ENCODE measurements at places on chromosomes 12 and 14. TPM values are rescaled to one million over a fixed set of nuclear protein-coding genes. Genes with fewer than 3 reads are reported as not detected.
A peak's percentile ranks its signal among the peaks of the same experiment; 100 is the strongest.

DNA sequence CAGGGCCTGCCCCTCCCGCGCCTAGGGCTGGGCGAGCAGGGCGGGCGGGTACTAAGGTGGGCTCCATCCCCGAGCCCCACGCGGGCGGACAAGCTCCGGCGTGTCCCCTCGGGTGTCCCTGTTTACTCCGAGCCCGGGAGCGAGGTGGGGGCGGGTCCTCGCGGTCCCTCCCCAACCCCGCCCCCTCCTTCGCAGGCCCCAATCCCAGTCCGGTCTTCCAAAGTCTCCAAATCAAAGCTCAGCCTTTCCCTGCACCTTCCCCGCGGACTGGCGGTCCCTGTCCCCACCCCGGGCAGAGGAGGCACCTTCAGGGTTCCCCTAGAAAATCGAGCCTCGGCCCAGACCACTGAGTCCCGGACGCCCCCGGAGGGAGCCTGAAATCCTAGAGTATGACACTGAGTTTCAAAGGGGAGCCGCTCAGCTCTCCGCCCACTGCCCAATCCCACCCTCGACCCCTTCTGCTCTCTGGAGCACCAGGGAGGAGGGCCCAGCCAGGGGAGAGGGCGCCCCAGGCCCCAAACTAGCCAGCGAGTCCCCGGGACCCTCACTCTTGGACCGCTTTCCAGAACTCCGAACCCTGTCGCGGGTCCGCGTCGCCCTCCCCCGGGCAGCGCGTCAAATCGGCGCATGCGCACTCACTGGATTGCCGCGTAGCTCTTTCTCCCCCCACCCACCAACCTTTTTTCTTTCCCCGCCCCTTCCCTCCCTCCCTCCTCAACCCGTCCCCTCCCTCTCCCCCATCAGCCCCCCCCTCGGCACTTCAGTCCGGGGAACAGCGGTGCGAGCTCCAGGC is at the start of gene LRP1:
LRP1 (plus strand) TSS at position 758 of the 793 bp plus-strand sequence. CDS start 482 bp downstream, outside the sequence.
- peaks cover 4% of the 10 kb centered on the region for H3K4me1 ChIP-seq
- H3K36me3 ChIP-seq, result no peaks in the 10 kb centered on the region
- H3K27ac ChIP-seq, result no peak within 1 kb of the TSS
- peak; percentile 77 for DNase-seq
- peak within 1 kb of the TSS; percentile 86 for H3K4me3 ChIP-seq
- H3K27me3 ChIP-seq, result peaks cover 63% of the 10 kb centered on the region

GRCh38 chr12:70467918-70468733 is 102.0 kb downstream of the KCNMB4 start:
- no peak overlapping the region for H3K4me3 ChIP-seq
- H3K36me3 ChIP-seq, result no peaks in the 10 kb centered on the region
- H3K27ac ChIP-seq, result no peak overlapping the region
- no peaks in the 10 kb centered on the region for H3K4me1 ChIP-seq
- no peaks in the 10 kb centered on the region for H3K27me3 ChIP-seq

DNA sequence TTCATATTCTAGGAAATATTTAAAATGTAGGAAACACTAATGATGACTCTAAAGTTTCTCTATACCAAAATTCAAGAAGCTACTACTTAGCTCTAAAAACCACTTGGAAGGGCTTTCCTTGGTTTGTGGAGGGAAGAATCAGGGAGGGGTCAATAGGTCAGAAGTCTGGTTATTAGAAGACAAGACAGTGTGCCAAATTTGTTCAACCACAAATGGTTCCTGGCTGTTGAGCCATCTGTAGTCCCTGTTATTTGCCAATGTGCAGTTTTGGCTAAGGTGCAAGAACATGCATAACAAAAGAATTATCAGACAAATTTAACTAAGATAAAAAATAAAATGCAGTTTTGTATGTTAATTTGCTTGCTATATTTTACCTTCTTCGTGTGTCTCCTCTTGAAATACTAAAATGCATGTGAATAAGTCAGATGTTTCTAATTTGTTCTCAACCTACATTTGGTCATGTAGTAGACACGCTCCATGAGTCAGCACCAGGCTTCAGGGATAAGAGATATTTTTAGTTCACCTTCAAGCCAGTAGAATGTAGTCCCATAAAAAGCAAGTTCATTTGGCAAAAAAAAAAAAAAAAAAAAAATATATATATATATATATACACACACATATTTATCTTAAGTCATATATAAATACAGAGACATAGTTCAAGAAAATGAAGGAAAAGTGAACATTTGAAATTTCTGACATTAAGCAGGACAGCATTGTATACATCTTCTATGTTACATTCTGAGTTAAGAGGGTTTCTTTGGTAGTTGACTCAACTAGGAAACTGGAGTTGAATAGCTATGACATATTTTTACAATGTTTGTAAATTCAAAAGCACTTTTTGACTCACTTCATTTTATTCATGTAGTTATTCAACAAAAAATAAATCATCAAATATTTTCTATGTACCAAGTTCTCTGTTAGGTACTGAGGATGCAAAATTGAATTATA is 123.3 kb downstream of the KCNC2 start:
- H3K27me3 ChIP-seq, result no peaks in the 10 kb centered on the region
- H3K4me1 ChIP-seq, result no peaks in the 10 kb centered on the region

SCNN1A gene
- 0.18 TPM for total RNA-seq

- no peak overlapping the region for H3K27ac ChIP-seq
- no peaks in the 10 kb centered on the region for H3K36me3 ChIP-seq
- peaks cover 8% of the 10 kb centered on the region for H3K4me1 ChIP-seq
- DNase-seq, result no peak
- H3K27me3 ChIP-seq, result no peaks in the 10 kb centered on the region
These were observed 69.4 kb downstream of the FGD6 start for GRCh38 chr12:95147866-95148265.

DNA sequence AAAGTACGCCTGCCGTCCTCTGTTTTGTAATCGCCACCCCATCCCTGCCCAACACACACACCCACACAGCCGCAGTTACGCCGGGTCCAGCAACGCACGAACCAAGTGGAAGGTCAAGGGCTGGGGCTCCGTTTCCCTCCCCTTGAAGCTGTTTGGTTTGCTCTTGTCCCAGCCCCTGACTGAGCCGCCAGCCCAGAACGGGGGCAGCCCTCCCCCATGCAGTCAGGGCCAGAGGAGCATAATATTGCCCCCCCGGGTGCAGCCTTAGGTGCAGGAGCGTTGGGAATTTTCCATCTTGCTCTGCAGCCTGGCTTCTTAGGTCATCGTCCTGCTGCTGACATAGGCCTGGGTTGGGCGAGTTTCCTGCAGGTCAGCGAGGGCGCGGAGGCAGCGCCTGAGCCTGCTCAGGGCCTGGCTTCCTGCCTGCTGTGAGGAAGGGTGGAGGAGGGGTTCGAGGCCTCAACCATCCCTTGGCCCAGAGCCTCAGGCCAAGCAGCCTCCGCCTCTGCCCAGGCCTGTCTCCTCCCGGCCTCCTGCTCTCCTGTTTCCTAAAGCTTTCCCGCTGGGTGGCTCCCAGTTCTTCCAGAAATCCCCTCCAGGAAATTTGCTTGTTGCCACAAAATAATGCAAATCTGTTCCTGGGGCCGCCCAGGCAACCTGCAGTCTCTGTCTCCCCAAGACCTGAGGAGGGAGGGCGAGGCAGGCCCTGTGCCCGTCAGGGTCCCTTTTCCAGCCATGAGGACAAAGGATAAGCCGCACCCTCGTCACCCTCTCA is 44.5 kb downstream of the PSMA6 start:
- no peaks in the 10 kb centered on the region for H3K27me3 ChIP-seq
- H3K4me1 ChIP-seq, result peaks cover 38% of the 10 kb centered on the region
- peak; percentile 86 for DNase-seq

- H3K4me3 ChIP-seq, result no peak overlapping the region
- no peaks in the 10 kb centered on the region for H3K27me3 ChIP-seq
- no peaks in the 10 kb centered on the region for H3K36me3 ChIP-seq
- no peak for DNase-seq
These were observed 12.7 kb upstream of the EIF4B start for GRCh38 chr12:52993558-52993869.

PPP1R36 gene
- 0.51 TPM for total RNA-seq

GRCh38 chr12:89648211-89648930 is 60.3 kb downstream of the ATP2B1 start:
- H3K27me3 ChIP-seq, result no peaks in the 10 kb centered on the region
- no peak overlapping the region for H3K4me3 ChIP-seq
- no peak overlapping the region for H3K27ac ChIP-seq
- no peaks in the 10 kb centered on the region for H3K36me3 ChIP-seq
- H3K4me1 ChIP-seq, result no peaks in the 10 kb centered on the region
- DNase-seq, result no peak

KRT3 gene
- not detected for total RNA-seq

DNA sequence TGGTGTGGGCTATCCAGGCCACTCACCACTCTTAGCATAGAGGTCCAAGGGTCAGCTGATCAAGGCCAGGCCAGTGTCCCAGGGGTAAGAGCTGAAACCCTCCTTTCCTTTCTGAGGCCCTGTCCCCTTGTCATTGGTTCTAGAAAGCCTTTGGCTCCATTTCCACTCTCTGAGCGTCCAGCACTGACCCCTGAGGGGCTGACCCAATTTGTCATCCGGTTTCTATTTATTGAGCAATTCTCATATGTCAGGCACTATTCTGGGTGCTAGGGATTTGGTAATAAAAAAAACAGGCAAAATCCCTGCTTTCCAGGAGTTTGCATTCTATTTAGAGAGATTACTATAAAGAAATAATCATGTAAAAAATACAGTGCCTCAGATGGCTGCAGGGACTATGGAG is 3.4 kb downstream of the KRT77 start:
- no peaks in the 10 kb centered on the region for H3K27me3 ChIP-seq
- H3K4me3 ChIP-seq, result no peak overlapping the region
- H3K27ac ChIP-seq, result no peak overlapping the region
- H3K36me3 ChIP-seq, result no peaks in the 10 kb centered on the region
- no peak for DNase-seq

GRCh38 chr14:89400529-89400928 is 16.5 kb downstream of the FOXN3 start:
- no peak for DNase-seq
- no peaks in the 10 kb centered on the region for H3K4me1 ChIP-seq
- no peak overlapping the region for H3K4me3 ChIP-seq
- H3K27ac ChIP-seq, result no peak overlapping the region
- H3K36me3 ChIP-seq, result no peaks in the 10 kb centered on the region
- no peaks in the 10 kb centered on the region for H3K27me3 ChIP-seq

DNA sequence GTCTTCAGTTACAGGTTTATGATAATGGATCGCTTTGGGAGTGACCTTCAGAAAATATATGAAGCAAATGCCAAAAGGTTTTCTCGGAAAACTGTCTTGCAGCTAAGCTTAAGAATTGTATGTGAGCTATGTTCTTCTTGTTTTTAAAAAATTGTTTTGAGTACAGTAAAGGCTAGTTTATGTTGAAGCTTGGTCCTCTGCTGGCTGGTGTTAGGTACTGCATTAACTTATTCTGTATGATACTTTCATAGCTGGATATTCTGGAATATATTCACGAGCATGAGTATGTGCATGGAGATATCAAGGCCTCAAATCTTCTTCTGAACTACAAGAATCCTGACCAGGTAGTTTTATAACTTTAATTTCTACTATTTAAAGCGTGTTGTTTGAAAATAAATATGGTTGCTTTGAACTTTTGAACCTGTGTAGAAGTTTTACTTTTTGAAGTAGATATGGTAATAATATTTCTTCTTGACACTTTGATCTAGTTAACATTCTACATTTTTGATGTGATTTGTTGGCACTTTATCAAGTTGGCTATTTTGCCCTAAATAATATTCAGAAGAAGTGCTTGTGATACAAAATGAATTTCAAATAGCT is 55.7 kb downstream of the VRK1 start:
- no peak overlapping the region for H3K4me3 ChIP-seq
- H3K36me3 ChIP-seq, result no peaks in the 10 kb centered on the region
- no peaks in the 10 kb centered on the region for H3K27me3 ChIP-seq

DNA sequence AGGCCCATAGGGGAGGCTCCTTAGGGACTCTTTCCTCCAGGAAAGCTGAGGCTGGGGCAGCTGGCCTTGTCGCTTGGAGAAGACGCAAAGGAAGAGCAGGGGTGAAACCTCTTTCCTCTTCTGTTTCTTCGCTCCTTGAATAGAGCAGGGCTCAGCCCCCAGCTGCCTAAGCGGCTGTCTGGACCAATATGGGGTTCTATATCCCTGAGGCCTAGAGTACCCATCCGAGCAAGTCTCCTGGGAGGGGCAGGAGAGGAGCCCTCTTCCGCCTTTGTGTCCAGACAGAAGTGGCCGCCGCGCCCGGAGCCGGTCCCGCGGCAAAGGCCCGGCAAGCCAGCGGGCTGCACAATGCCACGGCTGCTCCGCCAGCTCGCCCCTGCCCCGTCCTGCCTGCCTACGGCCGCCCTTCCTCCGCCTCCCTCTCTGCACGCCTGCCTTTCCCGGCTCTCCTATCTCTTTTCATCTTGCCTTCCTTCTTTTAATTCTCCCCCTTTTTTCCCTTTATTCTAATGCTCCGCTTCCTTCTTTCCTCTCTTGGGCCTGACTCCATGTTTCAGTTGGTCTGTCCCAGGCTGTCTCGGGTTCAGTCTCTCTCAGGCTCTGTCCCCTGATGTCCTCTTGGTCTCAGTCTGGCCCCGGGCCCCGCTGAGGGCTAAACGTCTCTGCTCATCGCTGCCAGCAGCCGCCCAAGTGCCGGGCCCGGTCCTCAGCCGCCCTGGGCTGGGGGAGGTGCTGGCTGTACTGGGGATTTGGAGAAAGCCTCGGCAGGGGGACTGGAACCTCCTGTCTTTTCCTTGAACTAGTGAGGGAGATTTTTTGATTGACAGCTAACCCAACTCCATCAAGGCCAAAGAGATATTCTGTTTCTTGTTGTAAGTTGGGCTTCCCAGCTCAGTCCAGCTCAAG is 2.5 kb upstream of the HOXC9 start:
- no peak overlapping the region for H3K4me3 ChIP-seq
- H3K36me3 ChIP-seq, result no peaks in the 10 kb centered on the region
- H3K27ac ChIP-seq, result no peak overlapping the region
- no peaks in the 10 kb centered on the region for H3K4me1 ChIP-seq
- H3K27me3 ChIP-seq, result peaks cover 84% of the 10 kb centered on the region

DNA sequence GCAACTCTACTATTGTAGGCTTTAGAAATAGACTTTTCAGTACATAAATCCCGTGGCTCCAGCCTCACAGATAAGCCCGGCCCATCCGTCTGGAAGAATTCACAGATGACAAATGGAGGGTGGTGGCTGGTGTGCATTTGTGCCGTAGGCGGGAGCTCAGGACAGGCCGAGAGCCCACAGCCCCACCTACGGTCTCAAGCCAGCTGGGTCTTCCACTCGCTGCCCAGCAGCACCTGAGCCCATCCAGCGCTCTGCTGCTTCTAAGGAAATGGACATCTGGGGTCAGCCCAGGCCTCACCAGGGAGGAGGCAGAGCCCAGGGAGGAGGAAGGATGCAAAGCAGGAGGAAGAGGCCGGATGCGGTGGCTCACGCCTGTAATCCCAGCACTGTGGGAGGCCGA is 72.8 kb downstream of the KIF26A start:
- no peak overlapping the region for H3K4me3 ChIP-seq
- H3K4me1 ChIP-seq, result no peaks in the 10 kb centered on the region
- H3K27me3 ChIP-seq, result no peaks in the 10 kb centered on the region
- no peaks in the 10 kb centered on the region for H3K36me3 ChIP-seq
- H3K27ac ChIP-seq, result no peak overlapping the region

- H3K4me1 ChIP-seq, result peaks cover 6% of the 10 kb centered on the region
- H3K27me3 ChIP-seq, result peaks cover 5% of the 10 kb centered on the region
- peak; percentile 59 for DNase-seq
- H3K36me3 ChIP-seq, result no peaks in the 10 kb centered on the region
- no peak overlapping the region for H3K4me3 ChIP-seq
These were observed 79.3 kb upstream of the TSPAN11 start for GRCh38 chr12:30847259-30847658.
